ENCODE measurements at places on chromosomes 7 and 10.

GRCh38 chr7:82375713-82376112 is 67.9 kb downstream of the CACNA2D1 start:
- no peak for DNase-seq

- DNase-seq, result no peak
Observed at GRCh38 chr7:28088901-28089714, 91.5 kb downstream of the JAZF1 start.

GRCh38 chr10:44965651-44966097 is 6.1 kb downstream of the RASSF4 start:
- no peak for DNase-seq

DNA sequence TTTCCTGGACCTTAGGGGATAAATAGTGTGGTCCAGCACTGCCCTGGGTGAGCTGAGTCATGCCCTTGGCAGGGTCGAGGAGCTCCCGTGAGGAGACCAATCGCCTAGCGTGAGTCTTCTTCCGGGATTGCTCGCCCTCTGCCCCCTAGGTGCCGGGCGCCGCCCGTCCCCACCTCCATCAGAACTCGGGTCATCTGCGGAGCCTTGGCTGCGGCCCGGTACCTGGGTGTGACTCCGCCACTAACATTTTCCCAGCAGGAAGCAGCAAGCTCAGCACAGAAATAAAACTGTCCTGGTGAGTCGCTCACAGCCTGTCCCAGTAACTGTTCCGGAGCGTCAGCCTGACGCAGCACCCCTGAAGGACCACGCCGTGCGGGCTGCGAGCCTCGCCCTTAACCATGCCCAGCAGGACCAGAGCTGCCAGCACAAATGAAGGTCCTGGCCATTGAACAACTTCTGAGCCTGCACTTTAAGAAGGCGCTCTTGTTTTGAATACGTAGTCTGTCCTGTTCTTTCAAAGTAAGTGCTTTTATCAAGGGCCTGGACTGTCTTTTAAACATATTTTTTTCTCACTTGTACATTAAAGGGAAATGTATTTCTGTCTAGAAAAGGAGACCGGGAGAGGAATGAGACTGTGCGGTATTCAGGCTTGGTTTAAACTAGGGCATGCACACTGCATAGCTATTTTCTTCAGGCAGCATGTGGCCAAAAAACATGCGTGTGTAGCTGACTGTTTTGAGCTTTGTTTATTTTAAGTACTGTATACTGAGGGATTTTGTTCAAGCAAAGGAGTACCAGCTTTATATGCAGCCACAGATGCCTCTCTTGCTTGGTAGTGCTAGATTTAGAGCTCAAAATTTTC is 136.7 kb downstream of the HECW1 start:
- DNase-seq, result no peak

GRCh38 chr7:139777133-139777891 is 486 bp downstream of the HIPK2 start:
- no peak for DNase-seq

DNA sequence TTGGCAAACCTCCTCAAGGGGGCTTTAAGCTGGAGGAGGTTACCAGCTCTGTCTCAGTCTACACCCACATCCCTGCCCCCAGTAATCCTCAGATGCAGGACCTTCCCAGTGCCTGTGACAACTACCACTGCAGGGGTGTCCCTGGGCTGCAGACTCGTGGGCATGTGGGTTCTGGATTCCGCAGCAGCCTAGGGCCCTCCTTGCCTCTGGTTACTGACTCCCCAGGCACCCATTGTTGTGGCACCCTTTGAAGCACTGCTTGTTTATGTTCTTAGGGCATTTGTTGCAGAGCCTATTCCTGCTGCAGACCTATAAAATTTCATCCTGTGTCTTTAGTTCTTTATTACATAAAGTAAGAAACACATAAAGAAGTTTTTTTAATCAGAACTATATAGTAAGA is 51.1 kb upstream of the GJD4 start:
- DNase-seq, result no peak

DNA sequence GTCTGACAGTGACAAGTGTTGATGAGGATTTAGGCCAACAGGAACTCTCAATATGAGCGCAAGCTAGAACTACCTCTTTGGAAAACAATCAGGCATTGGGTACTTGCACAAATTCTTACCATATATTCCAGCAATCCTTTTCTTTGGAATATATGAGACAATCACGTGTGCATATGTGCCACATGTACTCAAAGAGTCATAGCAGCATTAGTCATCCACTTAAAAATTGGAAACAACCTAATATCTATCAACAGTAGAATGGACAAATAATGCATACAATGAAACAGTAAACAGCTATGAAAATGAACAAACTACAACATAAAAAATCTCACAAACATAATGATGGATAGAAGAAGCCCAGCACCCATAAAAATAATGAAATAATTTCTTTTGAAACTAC is 179.7 kb downstream of the GLI3 start:
- no peak for DNase-seq

- no peak for DNase-seq
Observed at GRCh38 chr10:35565602-35566081, 39.5 kb upstream of the GJD4 start.

All from stimulated activated CD8-positive, alpha-beta memory T cell treated with anti-CD3 and anti-CD28 coated beads, Interleukin-4, amount 100 ng/mL, for 1 hour (primary cell).